Activated CD4-positive, alpha-beta T cell treated with anti-CD3 and anti-CD28 coated beads for 4 hours (primary cell): ENCODE measurements at places on chromosomes 2 and 18.

DNA sequence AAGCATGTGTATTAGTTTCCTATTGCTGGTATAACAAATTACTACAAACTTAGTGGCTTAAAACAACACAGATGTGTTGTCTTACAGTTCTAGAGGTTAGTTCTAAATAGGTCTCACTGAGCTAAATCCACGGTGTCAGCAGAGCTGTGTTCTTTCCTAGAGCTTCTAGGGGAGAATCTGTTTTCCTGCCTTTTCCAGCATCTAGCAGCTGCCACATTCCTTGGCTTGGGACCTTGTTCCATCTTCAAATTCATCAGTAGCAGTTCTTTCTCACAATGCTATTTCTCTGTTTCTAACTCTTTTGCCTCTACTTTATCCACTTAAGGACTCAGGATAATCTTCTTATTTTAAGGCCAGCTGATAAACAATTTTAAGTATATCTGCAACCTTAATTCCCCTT lies 32.2 kb upstream of the CREB1 start:
- no peak for DNase-seq

DNA sequence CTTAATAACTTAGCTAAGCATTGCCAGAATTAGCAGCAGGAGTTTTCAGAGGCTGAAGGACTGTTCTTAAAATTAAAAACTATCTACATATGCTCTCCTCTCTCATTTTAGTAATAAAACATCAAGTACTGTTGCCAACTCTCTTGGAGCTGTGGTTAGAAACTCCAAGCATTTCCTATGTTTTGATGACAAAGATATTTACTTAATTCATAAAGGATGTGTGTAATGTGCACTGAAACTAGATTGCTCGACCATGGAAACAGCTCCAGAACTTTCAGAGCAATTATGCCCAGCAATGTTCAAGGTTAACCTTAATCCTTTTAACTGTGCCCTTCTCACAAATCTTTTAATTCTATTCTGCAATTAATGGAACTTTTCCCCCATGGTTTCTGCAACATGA lies 8.4 kb downstream of the GRP start:
- DNase-seq = no peak

DNA sequence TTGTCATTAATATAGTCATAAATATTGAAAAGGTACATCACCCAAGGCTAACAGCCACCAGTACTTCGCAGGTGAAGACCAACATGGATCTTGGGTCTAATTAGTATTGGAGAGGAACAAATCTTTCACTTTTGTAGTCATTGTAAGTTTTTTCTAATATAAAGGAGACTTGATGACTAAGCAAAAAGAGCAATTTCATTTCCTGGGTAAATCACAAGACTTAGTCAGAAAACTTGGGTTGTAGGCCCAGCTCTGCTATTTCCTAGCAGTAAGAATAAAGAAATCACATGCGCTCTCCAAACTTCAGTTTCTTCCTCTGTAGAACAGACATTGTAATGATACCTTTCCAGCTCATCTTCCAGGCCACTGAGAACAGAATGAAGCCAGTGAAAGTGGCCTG lies 40.9 kb downstream of the NRP2 start:
- no peak for DNase-seq

- DNase-seq = no peak
Measured at GRCh38 chr18:49678440-49678839, 116.6 kb downstream of the LIPG start.

GRCh38 chr2:86400321-86400720 lies 40.9 kb upstream of the KDM3A start:
- no peak for DNase-seq

DNA sequence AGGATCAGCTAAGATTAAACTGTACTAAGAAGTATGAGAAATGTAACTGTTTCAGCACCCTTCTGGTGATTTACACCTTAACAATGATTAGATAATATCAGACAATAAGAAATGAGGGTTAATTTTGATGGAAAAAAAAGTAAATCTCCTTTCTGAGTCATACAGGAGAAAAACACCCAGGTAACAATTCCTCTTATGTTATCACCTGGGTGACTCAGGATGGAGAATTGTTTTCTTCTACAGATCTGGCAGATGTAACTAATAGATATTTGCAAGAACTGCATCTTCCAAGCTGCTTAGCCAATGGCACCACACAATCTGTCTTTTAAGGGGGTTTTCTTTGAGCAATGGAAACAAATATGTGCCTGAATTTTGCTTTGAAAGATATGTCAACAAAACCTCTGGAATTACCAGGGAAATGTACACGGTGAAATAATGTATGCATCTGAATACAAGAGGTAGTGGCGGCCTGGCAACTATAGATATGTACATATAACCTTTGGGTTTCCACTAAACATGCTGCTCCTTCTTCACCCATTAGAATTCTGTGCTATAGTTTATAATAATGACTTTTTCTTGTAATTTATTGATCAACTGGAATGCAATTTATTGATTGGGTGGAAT lies 407.9 kb downstream of the CPS1 start:
- DNase-seq = no peak
